ENCODE measurements at places on chromosomes 6 and 20.
A peak's percentile ranks its signal among the peaks of the same experiment; 100 is the strongest.

- no peak for DNase-seq
Observed at GRCh38 chr6:127897484-127897883, 3.4 kb downstream of the THEMIS start.

DNA sequence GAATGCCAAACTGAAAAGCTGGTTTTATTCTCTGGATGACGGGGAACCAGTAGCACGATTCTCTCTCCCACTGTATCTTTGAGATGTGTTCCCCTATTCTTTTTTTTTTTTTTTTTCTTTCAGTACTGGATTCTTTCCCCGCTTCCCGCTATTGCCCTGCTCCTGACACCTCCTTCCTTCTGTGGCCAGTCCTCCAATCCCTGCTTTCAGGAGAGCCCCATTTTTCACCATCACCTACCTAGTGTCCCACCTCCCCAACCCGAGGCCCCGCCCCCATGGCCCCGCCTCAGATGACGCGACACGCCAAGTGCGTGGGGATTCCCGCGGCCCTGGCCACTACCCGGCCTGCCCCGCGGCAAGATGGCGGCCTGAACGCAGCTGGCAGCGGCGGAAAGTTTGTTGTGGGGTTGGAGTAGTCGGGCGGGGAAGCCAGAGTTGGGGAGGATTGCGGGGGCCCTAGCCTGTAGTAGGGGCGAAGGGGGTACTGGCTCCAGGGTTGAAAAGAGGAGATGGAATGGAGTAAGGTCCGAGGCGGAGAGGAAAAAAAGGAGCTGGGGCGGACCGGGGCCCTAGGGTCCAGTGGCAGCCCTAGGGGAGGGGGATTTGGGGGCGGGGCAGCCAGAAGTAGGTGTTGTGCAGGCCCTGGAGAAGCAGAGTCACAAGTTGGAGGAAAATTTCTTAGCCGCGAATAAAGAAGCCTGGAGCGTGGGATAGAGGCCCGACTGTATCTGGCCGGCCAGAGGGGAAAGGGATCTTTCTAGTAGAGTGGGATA lies at the start of gene TJAP1:
TJAP1 (plus strand) TSS at position 336 of the 773 bp plus-strand sequence. CDS start 21,432 bp downstream, outside the sequence.
- peak; percentile 74 for DNase-seq

DNA sequence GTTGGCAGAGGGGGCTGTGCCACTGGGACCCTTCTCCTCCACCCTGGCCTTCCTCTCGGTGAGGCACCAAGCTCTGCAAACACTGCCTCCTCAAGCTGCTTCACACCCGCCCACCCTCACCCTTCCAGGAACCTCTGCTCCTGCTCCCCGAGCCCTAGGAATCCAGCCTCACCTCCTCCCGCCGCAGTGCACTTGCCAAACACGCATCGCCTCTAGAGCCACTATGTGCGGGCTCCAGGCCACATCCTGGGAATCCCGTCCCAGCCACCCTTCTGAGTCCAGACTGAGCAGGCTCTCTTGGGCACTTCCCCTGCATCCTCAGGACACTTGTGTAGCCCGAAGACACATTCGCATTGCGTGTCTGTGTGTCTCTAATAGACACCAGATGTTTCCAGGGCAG lies 18.5 kb downstream of the PSMG4 start:
- DNase-seq: no peak

GRCh38 chr6:30219244-30219643 lies 6.0 kb upstream of the TRIM26 start:
- DNase-seq: peak; percentile 33

DNA sequence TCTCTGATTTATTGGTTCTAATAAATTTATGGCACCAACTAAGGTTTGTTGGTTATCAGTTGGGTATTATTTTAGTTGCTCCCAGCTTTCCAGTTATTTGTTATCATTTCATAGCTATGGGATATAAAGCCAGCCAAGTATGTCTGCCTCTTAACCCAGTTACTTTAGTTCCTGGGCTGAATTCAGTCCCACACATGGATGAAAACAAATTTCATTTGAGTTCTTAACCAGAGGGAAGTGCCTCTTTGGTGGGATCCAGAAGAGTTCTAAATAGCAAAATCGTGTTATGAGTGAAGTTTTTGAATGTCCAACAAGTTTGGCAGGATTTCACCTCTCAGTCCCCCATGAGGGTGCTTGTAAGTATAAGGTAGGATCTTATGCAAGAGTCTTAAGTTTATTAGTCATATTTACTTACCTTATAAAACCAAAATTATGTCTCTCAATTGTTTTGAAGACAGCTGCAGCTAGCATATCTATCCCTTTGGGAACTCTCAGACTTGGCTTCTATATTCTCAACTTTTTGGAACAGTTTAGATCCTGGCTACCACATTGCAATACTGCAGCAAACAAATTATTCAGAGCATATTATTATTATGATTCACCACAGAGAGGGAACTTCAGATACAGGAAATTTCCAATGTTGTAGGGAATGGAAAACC lies 683.6 kb downstream of the BCKDHB start:
- peak; percentile 18 for DNase-seq

- no peak for DNase-seq
Observed at GRCh38 chr6:94668876-94669275, 908.5 kb upstream of the MANEA start.

DNA sequence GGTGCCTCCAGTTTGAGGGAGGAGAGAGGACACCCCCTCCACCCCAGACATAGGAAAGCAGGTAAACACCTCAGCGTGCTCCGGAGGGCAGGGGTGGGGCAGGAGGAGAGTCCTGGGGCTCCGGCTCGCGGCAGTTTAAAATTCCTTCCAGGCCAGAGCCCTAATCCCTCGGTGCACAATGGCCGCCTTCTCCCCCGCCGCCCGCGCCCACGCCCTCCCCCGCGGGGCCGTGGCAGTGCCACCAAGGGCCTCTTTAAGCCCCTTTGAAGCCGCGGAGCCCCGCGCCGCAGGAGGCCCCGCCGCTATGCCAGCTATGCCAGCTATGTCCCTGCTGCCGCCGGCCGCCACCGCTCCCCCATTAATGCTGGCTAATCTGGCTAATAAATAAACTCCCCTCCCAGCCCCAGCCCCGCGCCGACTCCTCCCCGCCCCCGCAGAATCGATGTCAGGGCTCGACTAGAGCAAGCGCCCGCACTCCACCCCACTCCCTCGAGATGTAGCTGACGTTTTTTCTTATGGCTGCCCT lies 125.1 kb downstream of the MRPL14 start:
- no peak for DNase-seq
